ENCODE measurements at places on chromosomes 12 and 14. TPM values are rescaled to one million over a fixed set of nuclear protein-coding genes. Genes with fewer than 3 reads are reported as not detected.

GRCh38 chr14:49853158-49853477 is 530 bp upstream of the NEMF start:
- H3K4me1 ChIP-seq = peaks cover 31% of the 10 kb centered on the region
- peaks cover 5% of the 10 kb centered on the region for H3K36me3 ChIP-seq
- no peaks in the 10 kb centered on the region for H3K27me3 ChIP-seq
- H3K4me3 ChIP-seq = peak overlapping the region; percentile 86
- H3K27ac ChIP-seq = peak overlapping the region; percentile 87

- no peaks in the 10 kb centered on the region for H3K27me3 ChIP-seq
- no peak overlapping the region for H3K4me3 ChIP-seq
- H3K27ac ChIP-seq = no peak overlapping the region
- H3K36me3 ChIP-seq = no peaks in the 10 kb centered on the region
These were observed 42.6 kb upstream of the FOXJ2 start for GRCh38 chr12:7989827-7990491.

DNA sequence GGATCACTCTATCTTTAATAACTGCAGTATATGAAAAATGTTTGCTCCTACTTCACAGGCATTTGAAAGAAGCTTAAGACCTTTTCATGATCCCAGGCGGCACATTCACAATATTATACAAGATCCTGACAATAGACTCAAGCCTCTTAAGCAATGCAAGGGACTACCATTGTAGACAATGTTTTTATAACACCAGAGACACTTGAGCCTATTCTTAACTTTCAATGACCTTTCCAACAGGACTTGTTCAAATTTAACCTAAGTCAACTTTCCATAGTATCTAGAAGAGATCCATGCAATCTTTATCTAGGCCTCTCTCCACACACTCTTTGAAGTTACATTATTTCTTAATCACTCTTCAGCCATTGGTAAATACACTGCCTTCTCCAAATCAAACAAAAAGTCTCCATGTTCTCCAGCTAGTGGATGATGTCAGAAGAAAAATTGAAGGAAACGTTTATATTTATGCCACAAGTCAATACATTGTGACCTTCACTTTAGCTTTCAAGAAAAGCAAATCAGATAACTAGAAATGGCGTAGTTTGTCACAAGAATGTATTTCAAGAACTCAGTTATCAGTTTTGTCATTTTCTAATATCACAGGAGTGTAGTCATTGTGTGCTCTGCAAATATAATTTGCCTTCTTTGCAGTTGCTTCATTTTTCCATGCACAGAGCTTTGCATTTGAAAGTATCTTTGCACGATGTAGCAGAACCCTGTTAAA is 41.2 kb downstream of the PHLDA1 start:
- H3K4me3 ChIP-seq = no peak overlapping the region
- H3K36me3 ChIP-seq = no peaks in the 10 kb centered on the region
- DNase-seq = no peak
- no peaks in the 10 kb centered on the region for H3K4me1 ChIP-seq

DNA sequence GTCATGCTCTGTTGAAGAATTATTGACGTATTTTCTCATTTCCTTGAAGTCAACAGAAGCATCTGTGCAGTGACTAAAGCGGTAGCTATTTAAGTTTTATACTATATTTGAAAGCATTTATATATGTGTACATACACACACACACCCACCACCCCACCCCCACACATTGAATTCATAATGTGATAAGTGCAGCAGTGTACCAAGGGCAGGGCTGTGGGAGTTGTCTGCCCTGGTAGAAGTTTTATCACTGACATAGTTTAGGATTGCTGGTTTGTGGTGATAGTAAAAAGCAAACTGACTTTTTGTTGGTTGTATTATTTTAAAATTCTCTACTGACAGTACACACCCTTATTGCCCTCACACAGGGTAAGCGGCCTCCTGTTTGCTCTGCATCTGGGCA is 39.1 kb downstream of the GAS2L3 start:
- DNase-seq = no peak
- no peak overlapping the region for H3K4me3 ChIP-seq
- no peaks in the 10 kb centered on the region for H3K4me1 ChIP-seq

- peak overlapping the region; percentile 96 for H3K27ac ChIP-seq
- no peaks in the 10 kb centered on the region for H3K36me3 ChIP-seq
- H3K4me3 ChIP-seq = no peak overlapping the region
- H3K27me3 ChIP-seq = no peaks in the 10 kb centered on the region
These were observed 1.3 kb upstream of the MDM2 start for GRCh38 chr12:68806488-68807237.

GRCh38 chr12:3935078-3935477 is 61.9 kb upstream of the PARP11 start:
- no peaks in the 10 kb centered on the region for H3K36me3 ChIP-seq
- no peaks in the 10 kb centered on the region for H3K27me3 ChIP-seq
- no peak overlapping the region for H3K27ac ChIP-seq
- H3K4me1 ChIP-seq = no peaks in the 10 kb centered on the region
- H3K4me3 ChIP-seq = no peak overlapping the region

GRCh38 chr14:63322897-63323573 is 4.3 kb upstream of the GPHB5 start:
- no peak overlapping the region for H3K27ac ChIP-seq
- no peak overlapping the region for H3K4me3 ChIP-seq
- H3K27me3 ChIP-seq = peaks cover 2% of the 10 kb centered on the region
- H3K36me3 ChIP-seq = no peaks in the 10 kb centered on the region
- no peaks in the 10 kb centered on the region for H3K4me1 ChIP-seq

GRCh38 chr12:79935624-79936345 is 888 bp upstream of the PPP1R12A start:
- H3K36me3 ChIP-seq = no peaks in the 10 kb centered on the region
- H3K4me3 ChIP-seq = peak overlapping the region; percentile 89
- no peaks in the 10 kb centered on the region for H3K27me3 ChIP-seq

DNA sequence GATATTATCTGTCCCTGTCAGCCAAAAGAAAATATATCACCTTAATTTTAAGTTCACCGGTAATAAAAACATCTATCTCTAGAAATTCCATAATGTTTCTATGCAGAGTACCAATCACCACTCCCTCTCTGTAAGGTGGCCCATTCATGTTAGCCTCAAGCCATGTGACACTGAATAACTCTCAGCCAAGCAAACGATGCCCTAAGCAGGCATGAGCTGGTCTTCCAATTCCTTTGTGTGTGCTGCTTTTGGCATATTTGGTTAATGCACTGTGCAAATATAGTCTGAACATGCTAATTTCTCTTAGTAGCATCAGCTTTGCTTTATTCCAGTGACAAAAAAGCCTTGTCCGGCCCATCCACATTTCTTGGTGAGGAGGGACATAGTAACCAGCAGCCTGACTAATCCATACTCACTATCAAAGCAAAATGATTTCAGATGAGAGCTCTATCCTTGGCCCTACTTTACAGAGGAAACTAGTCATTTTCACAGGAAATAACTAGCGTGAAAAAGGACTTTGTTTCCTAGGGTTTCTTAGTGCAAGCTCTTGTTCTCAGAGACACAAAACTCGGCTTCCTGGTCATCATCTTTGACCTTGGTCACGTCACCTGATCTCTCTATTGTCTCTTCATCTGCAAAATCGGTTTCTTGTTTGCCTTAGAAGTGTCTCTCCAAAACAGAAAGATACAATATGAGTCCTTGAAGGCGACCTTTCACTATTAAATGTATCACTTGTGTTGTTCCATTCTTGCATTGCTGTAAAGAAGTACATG is 59.2 kb upstream of the RTRAF start:
- peaks cover 18% of the 10 kb centered on the region for H3K4me1 ChIP-seq
- no peaks in the 10 kb centered on the region for H3K27me3 ChIP-seq
- no peak overlapping the region for H3K4me3 ChIP-seq
- no peaks in the 10 kb centered on the region for H3K36me3 ChIP-seq

GRCh38 chr12:116867523-116867922 is 13.7 kb downstream of the HRK start:
- no peak overlapping the region for H3K4me3 ChIP-seq
- no peak overlapping the region for H3K27ac ChIP-seq
- H3K36me3 ChIP-seq = no peaks in the 10 kb centered on the region
- DNase-seq = no peak

GRCh38 chr12:2492236-2492635 is 302.5 kb upstream of the FKBP4 start:
- H3K27me3 ChIP-seq = no peaks in the 10 kb centered on the region
- DNase-seq = no peak
- H3K4me1 ChIP-seq = no peaks in the 10 kb centered on the region
- no peak overlapping the region for H3K27ac ChIP-seq

GRCh38 chr12:131106349-131106941 is 152.7 kb downstream of the ADGRD1 start:
- no peaks in the 10 kb centered on the region for H3K36me3 ChIP-seq
- no peaks in the 10 kb centered on the region for H3K27me3 ChIP-seq
- H3K4me1 ChIP-seq = no peaks in the 10 kb centered on the region
- no peak overlapping the region for H3K27ac ChIP-seq
- no peak for DNase-seq
- H3K4me3 ChIP-seq = peak overlapping the region; percentile 25

- H3K27me3 ChIP-seq = no peaks in the 10 kb centered on the region
- no peak for DNase-seq
- no peak overlapping the region for H3K4me3 ChIP-seq
- no peaks in the 10 kb centered on the region for H3K36me3 ChIP-seq
- no peaks in the 10 kb centered on the region for H3K4me1 ChIP-seq
These were observed 233.6 kb upstream of the RMST start for GRCh38 chr12:97229004-97229403.

DNA sequence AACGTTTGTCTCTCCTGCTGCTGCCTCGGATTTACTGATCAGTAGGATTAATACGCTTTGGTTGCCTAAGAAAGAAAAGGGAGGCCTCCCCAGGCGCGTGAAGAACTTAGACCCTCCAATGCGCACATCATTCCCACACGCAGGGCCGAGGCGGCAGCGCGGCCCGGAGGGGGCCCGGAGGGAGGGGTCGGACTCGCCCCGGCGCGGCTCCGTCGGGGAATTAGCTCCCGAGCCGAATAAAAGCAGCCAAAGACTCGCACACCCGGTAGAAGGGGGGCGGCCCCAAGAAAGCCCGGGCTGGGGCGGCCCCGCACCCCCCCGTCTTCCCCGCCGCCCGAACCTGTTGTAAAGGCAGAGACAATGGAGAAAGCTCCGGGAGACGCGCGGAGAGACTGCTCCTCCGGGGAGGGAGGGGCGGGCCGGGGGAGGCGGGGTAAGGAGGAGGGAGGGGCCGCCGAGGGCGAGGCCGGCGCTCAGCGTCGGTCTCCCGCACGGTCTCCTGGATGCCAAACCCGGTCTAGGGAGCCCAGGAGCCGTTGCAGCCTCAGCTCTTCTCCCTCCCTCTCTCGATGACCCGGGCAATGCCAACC is at the start of gene NELL2:
TSS of gene NELL2 (minus strand) at position 362 of the 590 bp plus-strand sequence. CDS start 446 bp downstream, outside the sequence.
- no peaks in the 10 kb centered on the region for H3K27me3 ChIP-seq
- peaks cover 11% of the 10 kb centered on the region for H3K36me3 ChIP-seq
- H3K4me3 ChIP-seq = peak within 1 kb of the TSS; percentile 58
- peak within 1 kb of the TSS; percentile 78 for H3K27ac ChIP-seq
- peak; percentile 39 for DNase-seq

- H3K4me3 ChIP-seq = no peak overlapping the region
- no peak overlapping the region for H3K27ac ChIP-seq
- H3K36me3 ChIP-seq = no peaks in the 10 kb centered on the region
- H3K4me1 ChIP-seq = no peaks in the 10 kb centered on the region
- no peak for DNase-seq
These were observed 82.6 kb upstream of the SLC38A4 start for GRCh38 chr12:46908236-46908935.

DNA sequence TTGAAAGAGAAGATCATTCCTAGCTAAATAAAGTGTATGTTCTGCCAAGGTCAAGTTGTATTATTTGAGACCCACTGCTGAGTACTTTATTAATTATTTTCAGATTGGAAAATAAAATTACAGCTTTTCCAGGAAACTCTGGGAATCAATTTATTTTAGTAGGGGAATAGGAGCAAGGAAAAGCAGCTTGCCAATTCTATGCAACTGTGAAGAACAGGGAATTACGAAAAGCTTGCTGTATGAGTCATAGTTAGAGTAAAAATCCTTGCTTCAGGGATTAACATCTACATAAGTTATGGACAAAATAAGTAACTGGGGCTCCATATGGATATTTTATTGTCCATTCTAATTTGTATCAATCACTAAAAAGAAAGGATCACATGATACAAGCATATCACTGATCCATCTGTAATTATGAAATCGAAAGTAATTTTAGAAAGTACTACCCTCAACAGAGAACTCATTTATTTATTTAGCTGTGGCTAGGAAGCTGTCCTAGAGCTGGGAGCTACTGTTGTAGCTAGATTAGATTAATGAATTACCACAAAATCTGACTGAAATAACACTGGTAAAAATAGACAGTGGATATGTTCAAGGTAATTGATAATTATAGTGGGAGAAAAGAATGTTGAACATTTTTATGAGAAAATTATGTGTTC is 303.5 kb upstream of the NPAS3 start:
- no peak for DNase-seq
- H3K4me3 ChIP-seq = no peak overlapping the region
- H3K27me3 ChIP-seq = no peaks in the 10 kb centered on the region
- no peaks in the 10 kb centered on the region for H3K36me3 ChIP-seq
- no peaks in the 10 kb centered on the region for H3K4me1 ChIP-seq
- no peak overlapping the region for H3K27ac ChIP-seq

GRCh38 chr12:106114447-106115068 is 24.2 kb downstream of the NUAK1 start:
- DNase-seq = no peak
- no peaks in the 10 kb centered on the region for H3K4me1 ChIP-seq
- no peaks in the 10 kb centered on the region for H3K27me3 ChIP-seq
- H3K36me3 ChIP-seq = no peaks in the 10 kb centered on the region

DNA sequence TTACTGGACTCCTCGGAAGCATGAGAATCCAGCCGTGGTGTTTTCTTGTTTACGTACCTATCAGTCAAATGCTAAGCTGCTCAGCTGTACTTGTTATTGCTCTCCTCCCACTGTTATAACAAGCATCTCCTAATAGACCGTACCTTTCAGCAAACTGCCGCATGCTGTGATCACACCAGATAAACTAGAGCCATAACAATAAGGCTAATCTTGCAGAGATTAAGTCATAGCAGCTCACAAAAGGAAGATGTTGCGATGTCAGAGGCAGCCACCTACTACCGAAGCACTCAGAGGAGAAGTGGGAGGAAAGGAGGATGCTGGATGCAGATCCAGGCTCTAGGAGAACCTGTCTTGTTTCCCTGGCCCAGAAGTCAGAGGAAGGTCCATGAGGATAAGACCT is 196.0 kb downstream of the GALC start:
- H3K27ac ChIP-seq = no peak overlapping the region
- no peaks in the 10 kb centered on the region for H3K36me3 ChIP-seq

DNA sequence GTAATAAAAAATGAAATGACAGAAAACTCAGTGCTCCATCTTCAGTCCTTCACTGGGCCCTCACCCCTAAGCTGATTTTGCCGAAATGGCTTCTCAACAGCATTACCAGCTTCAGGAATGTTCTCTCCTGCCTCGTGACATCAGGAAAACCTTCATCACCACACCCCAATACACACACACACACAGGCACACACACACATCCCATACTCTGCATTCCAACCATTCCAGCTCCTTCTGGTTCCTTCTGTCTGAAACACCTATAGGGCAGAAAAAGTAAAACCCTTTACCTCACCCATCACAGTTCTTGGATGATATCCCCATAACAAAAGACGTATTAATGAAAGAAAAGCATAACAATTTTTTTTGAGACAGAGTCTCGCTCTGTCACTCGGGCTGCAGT is 75.9 kb downstream of the CCDC60 start:
- no peaks in the 10 kb centered on the region for H3K36me3 ChIP-seq
- no peak overlapping the region for H3K4me3 ChIP-seq
- no peak for DNase-seq
- H3K27ac ChIP-seq = no peak overlapping the region

Gene KLRC2
- 6.7 TPM for total RNA-seq

Gene ZBTB1
- 106 TPM for total RNA-seq

Gene ANGEL1
- 14.8 TPM for total RNA-seq

Gene KRAS
- total RNA-seq = 35.7 TPM

Gene COX8C
- not detected for total RNA-seq

Gene TEX52
- total RNA-seq = not detected

Gene FGF23
- total RNA-seq = not detected

Gene KICS2
- 11.4 TPM for total RNA-seq

Gene ESPL1
- 0.08 TPM for total RNA-seq

Gene SYNDIG1L
- total RNA-seq = not detected

Gene FAIM2
- not detected for total RNA-seq

Gene FZD10
- total RNA-seq = not detected

Gene TWF1
- 26.7 TPM for total RNA-seq
